Activated naive CD8-positive, alpha-beta T cell treated with anti-CD3 and anti-CD28 coated beads, Interleukin-2, amount 50 U/mL, for 16 hours (primary cell): ENCODE measurements at places on chromosomes 13 and 19.

DNA sequence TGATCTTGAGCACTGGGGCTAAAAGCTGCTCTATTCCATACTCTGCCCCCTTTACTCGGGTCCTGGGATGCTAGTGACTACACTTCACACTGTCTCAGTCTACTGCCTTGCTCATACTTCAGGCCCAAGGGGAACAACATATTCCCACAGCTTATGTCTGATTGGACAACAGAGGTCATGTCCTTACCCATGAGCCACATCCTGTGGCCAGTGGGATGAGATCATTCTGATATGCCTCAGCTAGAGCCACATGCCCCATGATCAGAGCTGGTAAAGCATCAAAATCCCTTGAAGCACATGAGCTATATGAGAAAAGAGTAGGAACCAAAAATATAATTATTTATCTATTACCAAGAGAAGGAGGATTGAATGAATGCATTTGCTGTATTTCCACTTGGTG is 290.1 kb upstream of the TSHZ3 start:
- DNase-seq, result no peak

GRCh38 chr19:23415561-23416191 is 20.4 kb upstream of the ZNF91 start:
- no peak for DNase-seq

DNA sequence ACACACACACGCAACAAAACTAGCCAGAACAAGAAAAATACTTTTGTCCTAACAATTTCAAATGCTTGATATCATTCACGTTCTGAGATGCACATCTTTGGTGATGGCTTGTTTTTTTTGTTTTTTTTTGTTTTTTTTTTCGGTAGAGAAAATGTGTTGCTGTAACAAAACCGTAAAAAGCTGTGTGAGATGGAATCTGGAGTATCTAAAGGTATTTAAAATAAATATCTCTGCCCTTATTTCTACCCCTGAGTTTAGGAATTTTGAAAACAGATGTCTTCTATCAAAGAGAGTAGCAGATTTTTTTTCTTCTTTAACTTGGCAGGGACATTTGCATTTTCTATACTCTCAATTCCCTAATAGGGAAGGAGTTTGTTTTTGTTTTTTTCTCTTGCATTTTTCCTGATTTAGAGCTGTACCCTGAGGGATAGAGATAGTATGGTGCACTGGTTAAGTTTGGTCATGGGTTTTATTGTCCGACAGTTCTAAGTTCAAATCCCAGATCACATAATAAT is 446.6 kb downstream of the KLF5 start:
- DNase-seq, result no peak

DNA sequence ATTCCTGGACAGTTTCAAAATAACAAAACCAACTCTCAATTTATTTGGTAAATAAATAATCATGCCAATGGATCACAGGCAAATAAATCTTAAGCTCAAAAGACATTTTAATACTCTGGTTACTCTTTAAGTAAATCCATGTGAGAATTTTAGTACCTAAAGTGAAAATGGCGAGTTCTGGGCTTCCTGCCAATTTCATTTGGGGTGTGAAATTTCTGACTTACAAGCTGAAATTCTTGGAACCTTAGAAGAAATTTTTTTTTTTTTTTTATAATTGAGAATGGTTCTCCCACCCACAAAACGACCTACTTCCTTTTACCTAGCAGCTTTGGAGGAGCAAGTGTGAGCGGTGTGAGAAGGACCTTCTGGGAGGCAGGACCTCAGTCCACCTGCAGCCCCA is 354.5 kb upstream of the NBEA start:
- DNase-seq, result no peak

- no peak for DNase-seq
Measured at GRCh38 chr13:26539738-26540292, 17.7 kb upstream of the WASF3 start.

- no peak for DNase-seq
Measured at GRCh38 chr13:81408647-81409046, 1067.7 kb upstream of the SPRY2 start.

GRCh38 chr13:24196593-24197197 is 36.2 kb downstream of the SPATA13 start:
- DNase-seq, result no peak

- DNase-seq, result no peak
Measured at GRCh38 chr19:10270180-10270615, 722 bp upstream of the ICAM1 start.

DNA sequence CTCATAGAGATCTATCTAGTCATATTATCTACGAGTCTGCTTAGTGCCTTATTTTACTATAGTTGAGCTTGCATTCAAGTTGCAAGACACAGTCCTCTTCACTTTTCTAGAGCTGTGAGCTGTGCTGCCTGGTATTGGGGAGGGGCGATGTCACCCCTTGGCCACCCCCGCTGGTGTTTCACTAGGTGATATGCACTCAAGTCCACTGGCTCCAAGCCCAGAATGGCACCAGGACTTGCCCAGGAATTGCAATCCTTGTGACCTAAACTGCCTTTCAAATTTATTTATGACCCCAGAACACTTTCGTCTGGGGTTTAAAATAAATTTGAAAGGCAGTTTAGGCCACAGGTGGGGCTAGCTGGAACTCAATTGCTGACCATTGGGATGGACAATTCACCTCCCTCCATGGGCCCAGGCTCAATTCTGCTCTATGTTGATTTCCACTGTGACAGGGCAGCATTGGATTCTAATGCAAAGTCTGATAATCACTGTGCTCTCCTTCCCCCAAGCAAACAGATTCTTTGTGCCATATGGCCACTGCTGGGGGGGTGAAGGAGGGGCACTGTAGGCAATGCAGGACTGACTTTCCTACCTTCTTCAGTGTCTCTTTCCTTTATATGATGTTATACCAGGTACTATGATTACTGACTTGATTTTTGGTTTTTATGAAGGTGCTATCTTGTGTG is 1244.2 kb upstream of the MIR17HG start:
- DNase-seq, result no peak
